ENCODE measurements at places on chromosomes 3 and 15.

DNA sequence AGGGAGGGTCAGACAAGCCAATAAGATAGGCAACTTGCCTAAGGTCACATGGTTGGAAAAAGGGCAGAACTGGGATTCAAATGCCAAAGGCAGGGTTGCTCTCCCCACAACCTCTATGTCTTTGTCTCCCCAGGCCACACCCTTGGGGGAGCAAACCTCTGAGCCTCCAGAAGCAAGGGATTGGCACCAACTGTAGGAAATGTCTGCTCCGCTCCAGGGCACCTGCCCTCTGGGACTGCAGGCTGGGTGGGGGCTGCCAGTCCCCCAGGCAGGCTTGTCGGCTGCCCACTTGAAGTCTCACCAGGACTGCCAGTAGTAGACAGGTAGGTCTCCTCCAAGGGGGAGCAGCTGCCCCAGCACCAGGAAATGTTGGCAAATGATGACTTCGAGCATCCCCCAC lies 2.0 kb downstream of the FAM3D start:
- no peak for DNase-seq

DNA sequence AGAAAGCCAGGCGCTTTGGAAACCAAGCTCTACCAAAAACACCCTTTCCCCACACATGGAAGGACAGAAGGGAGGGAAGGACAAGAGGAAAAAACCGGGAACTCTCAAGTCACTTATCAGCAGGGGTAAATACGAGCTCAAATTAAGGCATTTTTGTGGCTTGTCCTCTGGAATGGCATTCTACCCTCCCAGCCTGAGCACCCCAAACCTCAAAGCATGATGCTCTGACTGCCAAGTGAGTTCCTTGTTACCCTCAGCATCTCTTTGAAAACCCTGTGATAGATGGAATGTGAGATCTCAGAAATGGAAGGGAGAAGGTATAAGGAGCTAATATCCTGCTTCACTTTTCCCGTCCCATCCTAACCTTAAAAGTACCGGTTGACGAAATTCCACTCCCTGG lies 8.1 kb upstream of the CSPG5 start:
- no peak for DNase-seq

- no peak for DNase-seq
These were observed 11.4 kb downstream of the SEMA3G start for GRCh38 chr3:52433328-52433995.

DNA sequence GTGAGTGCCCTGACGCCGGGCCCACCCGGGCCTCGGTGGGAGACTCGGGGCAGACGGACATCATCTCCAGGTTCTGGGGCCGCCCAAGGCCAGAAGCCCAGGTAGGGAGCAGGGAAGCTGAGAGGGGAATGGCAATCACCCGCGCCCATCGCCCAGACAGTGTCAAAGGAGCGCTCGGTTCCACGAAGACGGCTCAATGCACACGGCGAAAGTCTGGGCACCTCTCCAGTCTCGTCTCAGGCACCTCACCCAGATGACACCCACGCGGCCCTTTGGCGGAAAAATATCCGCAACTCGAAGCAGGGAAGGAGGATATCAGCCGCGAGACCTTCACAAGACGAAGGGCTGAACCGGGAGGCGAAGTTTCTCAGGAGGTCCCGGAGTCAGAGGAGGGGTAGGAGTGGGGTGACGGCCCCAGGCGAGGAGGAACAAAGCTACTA lies 916 bp downstream of the IL17RD start:
- DNase-seq: no peak

DNA sequence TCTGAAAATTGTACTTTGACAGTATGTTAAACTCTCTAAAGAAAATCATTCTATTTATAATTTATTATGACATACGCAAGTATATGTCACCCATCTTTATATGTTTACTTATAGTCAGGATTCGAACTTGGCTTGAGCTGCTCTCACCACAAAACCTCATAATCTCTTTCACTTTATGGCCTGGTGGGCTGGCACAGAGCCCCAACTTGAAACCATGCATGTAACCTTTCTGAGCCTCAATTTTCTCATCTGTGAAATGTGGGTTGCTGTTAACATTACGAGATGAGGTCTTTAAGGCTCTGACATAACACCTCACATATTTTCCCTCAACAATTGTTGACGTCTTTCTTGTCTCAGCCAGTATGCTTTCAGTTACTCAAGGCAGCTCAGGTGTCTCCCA lies 69.4 kb upstream of the PFN2 start:
- no peak for DNase-seq

Data from activated CD4-positive, alpha-beta T cell treated with anti-CD3 and anti-CD28 coated beads for 1 hour (primary cell).